ENCODE measurements at places on chromosomes 5 and 9. TPM values are rescaled to one million over a fixed set of nuclear protein-coding genes. Genes with fewer than 3 reads are reported as not detected.

AK6 gene
- total RNA-seq: 34.0 TPM

RASEF gene
- 14.1 TPM for total RNA-seq

SLC22A5 gene
- total RNA-seq: 14.3 TPM

DNA sequence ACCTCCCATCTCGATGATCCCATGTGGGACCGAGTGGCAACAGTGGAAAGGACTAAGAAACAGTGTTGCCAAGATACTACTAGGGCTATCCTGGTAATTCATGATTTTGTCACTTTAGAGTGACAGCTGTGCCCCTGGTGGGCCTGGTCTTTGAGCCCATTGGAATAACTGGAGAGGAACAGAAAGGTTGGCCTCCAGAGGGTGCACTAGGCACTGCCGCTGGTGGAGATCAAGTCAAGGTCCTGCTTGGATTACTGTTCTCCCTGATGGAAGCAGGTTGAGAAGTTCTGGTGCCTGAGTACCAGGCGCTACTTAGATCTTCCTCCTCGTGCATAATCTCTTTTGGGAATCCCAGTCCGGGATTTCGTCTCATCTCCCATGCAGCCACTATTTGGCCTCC is 129.6 kb downstream of the SEC61B start:
- no peak for DNase-seq

ZDHHC11 gene
- total RNA-seq: 47.6 TPM

GRCh38 chr9:84652496-84653120 is 16.9 kb upstream of the NTRK2 start:
- DNase-seq: no peak

RNF145 gene
- total RNA-seq: 62.7 TPM

DNA sequence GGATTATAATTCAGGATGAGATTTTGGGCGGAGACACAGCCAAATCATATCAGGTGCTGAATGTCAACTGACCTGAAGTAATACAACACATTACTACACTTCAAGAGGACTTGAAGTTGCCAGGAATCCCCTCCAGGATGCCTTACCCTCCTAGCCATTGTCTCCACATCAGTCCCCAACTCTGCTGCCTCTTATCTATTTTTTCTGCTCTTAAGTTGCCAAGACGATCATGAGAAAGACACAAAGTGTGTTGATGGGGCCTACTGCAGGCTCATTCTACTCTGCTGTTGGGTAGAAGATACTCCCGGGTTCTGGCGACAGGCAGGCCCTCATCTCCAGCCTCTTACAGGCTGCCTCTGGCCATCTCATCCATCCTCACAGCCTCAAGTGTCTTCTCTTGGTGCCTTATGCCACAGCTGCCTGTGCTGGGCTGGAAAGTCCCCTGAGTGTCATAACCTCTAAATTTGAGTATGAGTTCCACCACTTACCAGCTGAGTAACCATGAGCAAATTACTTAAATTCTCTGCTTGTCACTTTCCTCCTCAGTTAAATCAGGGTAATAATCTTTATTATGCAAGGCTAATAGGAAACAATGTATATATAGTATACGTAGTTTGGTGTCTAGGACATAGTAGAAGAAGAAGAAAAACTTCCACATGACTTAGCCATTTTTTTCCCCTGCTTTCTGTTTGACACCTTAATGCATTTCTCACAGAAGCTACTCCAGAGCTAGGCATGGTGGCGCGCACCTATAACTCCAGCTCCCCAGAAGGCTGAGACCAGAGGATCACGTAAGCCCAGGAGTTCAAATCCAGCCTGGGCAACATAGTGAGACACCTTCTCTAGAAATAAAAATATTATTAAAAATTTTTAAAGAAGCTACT is 73.0 kb upstream of the SNX2 start:
- no peak for DNase-seq
